ENCODE measurements at places on chromosomes 4 and X. TPM values are rescaled to one million over a fixed set of nuclear protein-coding genes. Genes with fewer than 3 reads are reported as not detected.
A peak's percentile ranks its signal among the peaks of the same experiment; 100 is the strongest.

The SHROOM2 gene
- 4.4 TPM for total RNA-seq

DNA sequence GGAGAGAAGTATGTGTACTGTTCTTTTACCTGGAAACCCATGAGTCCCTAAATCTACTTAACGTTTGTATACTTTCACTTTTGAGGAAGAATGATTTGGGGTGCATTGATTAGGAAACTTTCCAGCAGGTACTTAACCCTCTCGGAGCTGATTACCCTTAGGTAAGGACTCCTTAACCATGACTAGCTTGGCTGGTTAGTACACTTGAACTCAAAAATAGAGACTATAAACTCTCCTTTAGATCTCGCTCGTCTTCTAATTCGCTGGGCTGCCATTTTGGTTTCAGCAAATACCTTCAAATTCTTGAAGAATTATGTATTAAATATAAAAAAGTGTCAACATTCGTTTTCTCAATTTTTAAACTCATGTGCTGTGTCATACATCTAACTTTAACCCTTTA is 2.0 kb downstream of the USP9X start:
- DNase-seq = no peak

The EFHC2 gene
- total RNA-seq = not detected

The REELD1 gene
- total RNA-seq = not detected

DNA sequence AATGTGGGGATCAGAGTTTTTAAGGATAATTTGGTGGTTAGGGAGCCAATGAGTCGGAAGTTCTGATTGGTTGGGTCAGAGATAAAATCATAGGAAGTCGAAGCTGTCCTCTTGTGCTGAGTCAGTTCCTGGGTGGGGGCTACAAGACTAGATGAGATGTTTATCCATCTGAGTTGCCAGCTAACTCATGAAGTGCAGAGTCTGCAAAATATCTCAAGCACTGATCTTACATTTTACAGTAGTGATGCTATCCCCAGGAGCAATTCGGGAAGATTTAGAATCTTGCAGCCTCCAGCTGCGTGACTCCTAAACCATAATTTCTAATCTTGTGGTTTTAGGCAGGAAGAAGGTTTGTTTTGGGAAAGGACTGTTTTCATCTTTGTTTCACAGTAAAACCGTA is 565.8 kb upstream of the SPANXN1 start:
- DNase-seq = peak; percentile 19

GRCh38 chr4:35872273-35872672 is 372.0 kb downstream of the ARAP2 start:
- DNase-seq = no peak

Data from SK-MEL-5 (cell line).